Iris pigment epithelial cell (primary cell): ENCODE measurements at places on chromosomes 3 and 15.

DNA sequence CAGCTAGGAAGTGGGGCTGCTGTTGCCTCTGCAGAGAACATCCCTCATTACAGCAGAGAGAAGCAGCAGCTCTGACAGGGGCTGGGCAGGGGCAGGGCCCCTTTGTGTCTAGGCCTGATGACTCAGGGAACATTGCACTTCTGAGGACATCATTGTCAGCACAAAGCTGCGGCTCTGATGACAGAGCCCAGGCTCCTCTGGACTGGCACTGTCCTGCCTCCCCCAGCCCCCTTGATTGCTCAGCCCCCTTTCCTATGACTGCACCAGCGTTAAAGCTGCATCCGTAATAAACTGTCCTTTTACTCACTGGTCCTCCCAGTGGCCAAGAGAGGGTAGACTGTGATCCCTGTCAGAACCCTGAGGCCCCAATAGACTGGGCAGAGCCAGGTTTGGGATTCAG lies 18.3 kb downstream of the TRH start:
- peak; percentile 16 for DNase-seq

DNA sequence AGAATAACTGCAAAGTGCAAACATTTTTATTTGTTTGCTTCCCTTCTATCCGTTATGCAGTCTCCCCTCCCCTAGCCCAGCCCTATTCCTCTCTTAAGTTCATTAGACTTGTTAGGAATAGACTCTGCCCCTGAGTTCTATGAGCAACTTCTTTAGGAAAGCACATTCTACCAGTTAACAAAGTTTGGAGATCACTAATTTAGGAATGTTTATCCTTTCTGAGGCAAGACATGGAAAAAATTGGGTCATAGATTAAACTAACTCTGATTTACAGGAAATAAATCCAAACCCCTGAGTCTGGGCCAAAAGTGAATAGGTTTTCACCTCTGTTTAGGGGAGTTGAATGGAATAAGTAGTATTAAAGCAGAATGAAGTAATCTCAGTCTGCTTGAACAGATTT lies 34.4 kb downstream of the C3orf80 start:
- no peak for DNase-seq

DNA sequence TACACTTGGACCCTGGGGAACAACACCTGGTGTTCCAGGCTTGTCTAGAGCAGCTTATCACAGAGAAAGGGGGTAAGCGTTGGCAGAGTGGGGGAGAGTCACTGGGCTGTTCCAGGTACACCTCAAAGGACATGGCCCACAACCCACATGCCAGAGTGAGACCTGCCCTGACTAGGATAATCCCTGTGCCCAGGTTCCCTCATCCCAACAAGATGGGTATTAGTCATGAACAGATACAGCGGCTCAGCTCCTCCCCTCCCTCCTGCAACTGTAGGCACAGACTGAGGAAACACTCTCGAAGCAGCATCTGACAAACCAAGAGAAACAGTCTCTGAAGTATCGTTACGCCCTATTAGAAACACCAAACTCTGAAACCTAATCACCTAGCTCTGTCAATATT lies 32.1 kb upstream of the RPS17 start:
- DNase-seq, result no peak

DNA sequence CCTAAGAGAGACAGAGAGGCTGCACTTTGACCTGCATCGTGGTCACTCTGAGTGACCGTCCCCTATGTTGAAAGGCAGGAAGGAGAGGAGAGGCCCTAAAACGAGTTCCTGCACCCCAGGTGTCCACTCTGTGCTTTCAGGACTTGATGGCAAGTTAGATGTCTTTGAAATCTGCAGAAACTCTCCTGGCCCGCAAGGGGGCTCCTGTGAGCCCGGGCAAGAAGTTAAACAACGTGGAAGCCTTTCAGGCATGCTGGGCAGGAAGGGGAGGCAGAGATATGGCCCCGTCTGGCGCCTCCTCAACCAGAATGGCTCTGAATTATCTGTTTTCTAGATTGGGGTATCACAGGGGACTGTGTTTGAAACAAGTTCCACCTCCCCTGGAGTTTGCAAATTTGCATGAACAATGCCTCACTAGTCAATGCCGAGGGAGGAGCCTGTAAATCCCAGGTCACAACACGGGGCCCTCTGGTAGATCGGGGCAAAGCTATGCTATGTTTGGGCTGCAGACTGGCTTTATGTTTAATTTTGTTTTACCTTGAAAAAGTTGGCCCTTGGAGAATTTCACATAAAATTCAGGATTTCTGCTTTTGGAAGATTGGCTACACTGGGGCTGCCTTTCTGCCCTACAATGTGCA lies 9.8 kb downstream of the CTXND1 start:
- DNase-seq, result peak; percentile 47

DNA sequence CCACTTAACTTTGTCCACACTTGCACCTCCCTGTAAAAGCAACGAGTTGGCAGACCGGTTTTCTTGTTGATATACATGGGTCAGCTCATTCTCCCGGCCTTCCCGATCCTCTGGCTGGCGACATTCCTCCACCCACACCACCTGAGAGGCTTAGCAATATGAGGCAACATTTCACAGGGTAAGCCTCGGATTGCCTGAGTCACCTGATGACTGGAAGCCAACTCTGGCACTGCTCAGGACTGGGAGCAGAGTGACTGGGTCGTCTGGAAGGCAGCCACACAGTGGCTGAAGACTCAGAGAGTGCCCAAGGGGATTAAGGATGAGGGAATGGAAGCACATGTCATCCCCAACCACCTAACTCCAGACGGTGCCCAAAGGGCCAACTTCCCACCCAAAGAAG lies 9.8 kb downstream of the HOMER2 start:
- peak; percentile 9 for DNase-seq

DNA sequence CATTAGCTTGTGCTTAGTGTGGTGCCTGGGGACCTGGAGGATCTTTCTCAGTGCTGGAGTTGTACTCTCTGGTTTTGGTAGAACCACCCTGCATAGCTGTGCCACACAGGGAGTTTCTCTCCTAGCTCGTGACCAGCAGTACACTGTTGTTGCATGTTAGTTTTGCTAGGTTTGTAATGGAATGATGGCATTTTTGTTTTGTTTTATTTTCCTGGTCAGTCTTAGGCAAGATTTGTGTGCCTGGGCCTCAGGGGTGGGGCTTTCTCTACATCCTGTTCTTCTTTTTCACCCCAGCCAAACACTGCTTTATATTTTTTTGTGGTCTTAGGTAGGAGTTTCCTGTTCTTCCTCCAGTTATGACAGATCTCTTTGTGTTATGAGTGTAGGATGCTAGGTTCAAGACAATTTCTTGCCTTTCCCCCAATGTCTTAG lies 534.5 kb upstream of the KCNMB2 start:
- peak; percentile 34 for DNase-seq

DNA sequence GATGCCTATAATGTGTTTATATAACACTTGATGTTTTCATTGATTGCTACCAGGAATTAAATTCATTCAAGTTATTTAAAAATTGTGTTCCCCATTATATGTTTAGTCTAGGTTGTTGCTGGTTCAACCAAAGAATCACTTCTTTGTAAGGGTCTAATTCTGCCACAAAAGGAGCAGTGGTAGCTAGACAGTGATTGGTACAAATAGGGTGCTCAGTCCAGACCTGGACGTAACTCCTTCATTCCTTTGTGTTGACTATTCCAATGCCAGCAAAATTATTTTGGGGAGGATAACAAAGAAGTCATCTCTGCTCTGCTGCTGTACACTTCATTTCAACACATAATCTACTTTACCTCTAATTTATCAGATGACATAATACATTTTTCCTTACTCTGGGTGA lies 1.2 kb downstream of the CHMP2B start:
- no peak for DNase-seq

DNA sequence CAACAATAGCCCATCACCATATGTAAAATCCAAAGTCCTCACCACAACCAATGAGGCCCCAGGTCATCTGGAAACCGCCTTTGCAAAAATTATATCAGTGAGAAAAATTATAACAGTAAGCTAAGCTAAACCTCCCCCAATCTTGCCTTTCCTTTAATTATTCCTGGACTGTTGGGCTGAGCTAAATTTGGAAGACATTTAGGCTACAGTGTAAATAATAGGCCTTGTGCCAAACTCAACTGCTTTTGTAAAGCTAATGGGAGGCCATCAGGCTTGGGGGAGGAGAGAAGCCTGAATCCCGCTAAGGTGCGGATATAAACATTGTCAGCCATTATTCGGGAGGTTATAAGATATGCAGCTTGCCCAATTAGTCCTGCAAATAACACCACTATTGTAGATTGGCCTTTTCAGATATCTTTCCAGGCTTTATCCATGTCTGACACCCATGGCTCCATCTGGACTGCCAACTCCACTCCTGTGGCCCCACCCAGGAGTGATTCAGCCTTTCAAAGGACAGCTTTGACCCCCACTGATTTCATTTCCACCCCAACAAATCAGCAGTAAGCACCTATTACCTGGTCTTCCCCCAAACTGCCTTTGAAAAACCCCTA lies 53.0 kb upstream of the CA12 start:
- no peak for DNase-seq

GRCh38 chr3:86787091-86787490 lies 203.9 kb downstream of the VGLL3 start:
- DNase-seq, result peak; percentile 78

GRCh38 chr3:55765398-55765797 lies 278.3 kb upstream of the WNT5A start:
- no peak for DNase-seq

DNA sequence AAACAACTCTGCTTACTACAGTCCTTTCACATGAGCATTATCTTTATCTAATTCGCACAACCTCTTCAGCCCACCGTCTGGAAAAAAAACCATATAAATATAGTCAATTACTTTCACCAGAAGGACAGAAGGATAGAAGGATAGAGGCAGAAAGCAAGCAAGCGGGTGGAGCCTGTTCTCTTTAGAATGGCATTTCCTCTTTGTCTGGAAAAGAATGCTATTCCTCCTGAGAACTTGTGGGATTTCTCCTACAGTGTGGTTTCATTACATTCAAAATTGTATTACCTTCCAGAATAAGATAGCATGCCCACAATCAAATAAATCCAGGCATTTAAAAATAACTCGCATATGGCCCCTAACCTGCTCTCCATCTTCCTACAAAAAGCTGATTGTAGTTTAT lies 23.1 kb downstream of the SLC30A4 start:
- DNase-seq, result peak; percentile 23

DNA sequence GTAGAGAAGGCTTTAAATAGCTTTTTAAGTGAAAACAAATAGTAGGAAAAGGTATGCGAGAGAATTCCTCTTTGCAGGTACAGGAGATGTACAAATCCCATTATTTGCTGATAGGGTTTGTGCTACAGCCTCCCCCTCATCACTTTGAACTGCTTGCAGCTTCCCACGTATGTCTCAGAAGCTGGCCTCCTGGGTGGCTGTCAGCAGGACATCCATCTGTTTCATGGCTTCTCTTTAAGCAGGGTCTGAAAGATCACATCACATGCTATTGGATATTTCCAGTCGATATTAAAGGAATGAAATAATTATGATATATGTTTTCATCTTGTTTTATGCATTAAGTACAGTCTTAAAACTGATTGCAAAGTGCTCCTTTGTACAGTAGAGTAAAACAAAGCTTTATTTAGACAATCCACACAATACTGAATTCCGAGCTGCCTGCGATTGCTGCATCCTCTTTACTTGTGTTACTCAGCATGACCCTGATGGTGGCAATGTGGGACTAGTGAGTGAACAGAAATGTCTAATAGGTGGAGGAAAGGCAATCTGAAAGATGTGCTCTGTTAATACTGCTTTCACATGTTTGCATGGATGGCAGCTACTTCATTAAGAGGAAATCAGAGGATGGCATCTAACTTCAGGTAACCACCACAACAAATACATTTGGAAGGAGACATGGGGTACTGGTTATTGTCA lies 930.6 kb upstream of the SEMA6D start:
- no peak for DNase-seq
